ENCODE measurements at places on chromosomes 6 and 20.

- no peak for DNase-seq
These were observed 99.7 kb downstream of the CLIC5 start for GRCh38 chr6:45915780-45916468.

GRCh38 chr6:43850314-43851203 is 80.5 kb downstream of the VEGFA start:
- DNase-seq = no peak

DNA sequence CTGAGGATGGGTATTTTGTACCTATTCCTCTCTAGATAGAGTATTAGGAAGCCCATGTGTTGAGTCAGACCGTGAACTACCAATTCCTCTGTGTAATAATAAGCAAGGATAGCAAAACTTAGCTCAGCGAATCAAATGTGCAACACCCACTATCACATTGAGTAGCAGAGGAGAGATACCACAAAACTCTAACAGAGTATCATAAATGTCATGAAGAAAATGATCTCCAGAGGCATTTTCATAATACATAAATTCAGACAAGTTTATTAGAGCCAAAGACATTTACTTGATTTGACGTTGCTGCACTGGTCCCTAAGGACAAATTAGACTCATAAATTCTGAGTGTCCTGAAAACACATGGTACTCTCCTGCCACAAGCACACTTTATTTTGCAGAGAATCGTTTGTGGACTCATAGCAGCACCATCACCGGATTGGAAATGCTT is 245.2 kb downstream of the HAO1 start:
- DNase-seq = no peak

GRCh38 chr6:77447254-77447653 is 16.0 kb downstream of the HTR1B start:
- DNase-seq = no peak

GRCh38 chr6:32665661-32666060 is 796 bp downstream of the HLA-DQB1 start:
- DNase-seq = no peak
